ENCODE measurements at places on chromosomes 1 and 21.
A peak's percentile ranks its signal among the peaks of the same experiment; 100 is the strongest.

- DNase-seq = no peak
Observed at GRCh38 chr1:7111853-7112252, 326.6 kb downstream of the CAMTA1 start.

GRCh38 chr21:36250423-36251075, 69.4 kb upstream of the MORC3 start:
- no peak for DNase-seq

DNA sequence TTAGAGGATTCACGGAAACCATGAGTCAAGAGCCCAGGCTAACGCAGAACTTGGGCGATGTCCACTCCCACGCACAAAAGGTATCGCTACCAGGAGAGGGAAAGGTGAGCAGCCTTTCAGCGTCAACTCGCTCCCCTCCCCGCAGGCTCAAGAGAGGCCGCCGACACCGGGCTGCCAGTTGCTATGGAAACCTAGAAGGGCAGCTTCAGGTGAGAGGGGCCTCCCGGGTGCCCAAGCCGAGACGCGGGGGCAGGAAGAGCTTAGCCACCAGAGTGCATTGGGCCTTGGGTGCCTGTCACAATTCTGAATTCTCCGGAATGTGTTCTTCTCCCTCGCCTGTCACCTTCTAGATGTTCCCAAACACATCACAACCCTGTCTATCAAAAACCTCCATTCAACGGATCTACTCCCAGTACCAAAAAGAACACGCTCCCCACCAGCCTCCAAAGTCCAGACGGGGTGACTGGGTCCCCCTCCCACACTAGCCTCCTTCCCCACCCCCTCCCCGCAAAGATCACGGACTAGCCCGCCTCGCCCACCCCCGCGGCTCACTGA, 694 bp downstream of the MEAF6 start:
- DNase-seq = peak; percentile 51

GRCh38 chr1:99814373-99814900, 35.7 kb upstream of the AGL start:
- DNase-seq = no peak

GRCh38 chr21:34670220-34670961, 1.6 kb downstream of the CLIC6 start:
- DNase-seq = no peak

- DNase-seq = no peak
Observed at GRCh38 chr1:230861970-230862595, 6.2 kb downstream of the C1orf198 start.

DNA sequence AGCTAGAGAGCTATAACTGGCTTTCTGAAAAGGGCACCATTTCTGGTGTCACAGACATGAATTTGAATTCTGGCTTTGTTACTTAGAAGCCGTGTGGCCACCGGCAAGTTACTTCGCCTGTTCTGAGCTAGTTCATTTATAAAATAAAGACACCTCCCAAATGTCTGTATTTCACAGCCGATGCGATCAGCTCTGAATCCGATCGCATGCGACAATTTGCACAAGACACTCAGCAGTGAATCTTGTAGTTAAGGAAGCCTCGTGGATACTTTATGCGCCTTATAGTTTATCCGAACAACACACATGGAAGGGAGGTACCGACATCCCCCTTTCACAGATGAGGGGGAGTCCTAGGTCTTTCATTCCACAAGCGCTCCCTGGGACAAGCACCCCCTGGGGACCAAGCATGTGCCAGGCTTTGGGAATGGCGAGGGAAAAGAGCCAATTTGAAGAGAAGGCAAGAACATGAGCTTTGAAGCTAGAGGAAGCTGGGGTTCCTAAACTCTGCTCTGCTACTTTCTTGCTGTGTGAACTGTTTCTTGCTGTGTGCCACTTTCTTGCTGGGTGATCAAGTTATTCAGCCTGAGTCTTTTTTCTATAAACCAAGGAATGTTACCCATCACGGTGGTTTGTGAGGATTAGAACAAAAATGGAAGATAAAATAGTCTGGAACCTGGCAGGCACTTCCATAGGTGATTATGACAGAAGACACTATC, 3.9 kb downstream of the ID3 start:
- DNase-seq = no peak

DNA sequence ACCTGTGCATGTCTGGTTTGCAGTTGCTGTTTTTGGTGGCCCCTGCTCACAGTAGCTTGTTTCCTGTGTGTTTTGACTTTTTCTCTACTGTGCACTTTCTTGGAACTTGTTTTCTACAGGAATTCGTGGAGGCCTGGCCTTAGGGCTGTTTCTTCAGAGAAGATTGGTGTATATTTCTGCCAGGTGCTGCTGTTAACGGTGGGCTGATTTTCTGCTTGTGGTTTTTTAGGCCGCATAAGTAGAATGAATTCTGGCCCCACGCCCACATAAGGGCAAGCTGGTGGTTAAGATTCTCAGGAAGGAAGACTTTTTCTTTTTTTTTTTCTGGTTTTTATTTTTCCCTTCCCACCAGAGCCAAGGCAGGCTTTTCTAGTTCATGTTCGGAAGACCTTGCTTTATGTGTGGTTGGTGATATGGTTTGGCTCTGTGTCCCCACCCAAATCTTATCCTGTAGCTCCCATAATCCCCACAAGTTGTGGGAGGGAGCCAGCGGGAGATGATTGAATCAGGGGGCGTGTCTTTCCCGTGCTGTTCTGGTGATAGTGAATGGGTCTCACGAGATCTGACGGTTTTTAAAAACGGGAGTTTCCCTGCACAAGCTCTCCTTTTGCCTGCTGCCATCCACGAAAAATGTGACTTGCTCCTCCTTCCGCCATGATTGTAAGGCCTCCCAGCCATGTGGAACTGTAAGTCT, 71.5 kb upstream of the DISP3 start:
- no peak for DNase-seq

DNA sequence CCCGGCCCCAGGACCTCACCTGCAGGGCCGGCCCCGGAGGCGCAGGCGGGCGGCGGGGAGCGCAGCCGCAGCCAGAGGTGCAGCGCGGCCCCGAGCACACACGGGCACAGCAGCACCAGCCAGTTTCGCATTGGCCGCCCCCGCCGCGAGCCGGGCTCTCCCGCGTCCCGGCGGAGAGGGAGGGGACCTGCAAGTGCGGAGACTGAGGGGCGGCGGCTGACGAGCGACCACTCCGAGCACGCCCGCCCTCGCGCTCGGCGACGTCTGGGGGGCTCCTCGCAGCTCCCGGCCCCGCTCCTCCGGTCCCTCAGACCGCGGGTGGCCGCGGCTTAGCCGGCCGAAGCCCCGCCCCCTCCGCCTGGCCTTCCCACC, at the start of gene B3GALNT2:
TSS of gene B3GALNT2 (minus strand) at position 331 of the 372 bp plus-strand sequence. CDS start at position 131, 200 bp downstream.
- no peak for DNase-seq

- no peak for DNase-seq
Observed at GRCh38 chr1:181497870-181498269, 14.6 kb downstream of the CACNA1E start.

- no peak for DNase-seq
Observed at GRCh38 chr21:42096566-42096965, 25.4 kb downstream of the UMODL1 start.

DNA sequence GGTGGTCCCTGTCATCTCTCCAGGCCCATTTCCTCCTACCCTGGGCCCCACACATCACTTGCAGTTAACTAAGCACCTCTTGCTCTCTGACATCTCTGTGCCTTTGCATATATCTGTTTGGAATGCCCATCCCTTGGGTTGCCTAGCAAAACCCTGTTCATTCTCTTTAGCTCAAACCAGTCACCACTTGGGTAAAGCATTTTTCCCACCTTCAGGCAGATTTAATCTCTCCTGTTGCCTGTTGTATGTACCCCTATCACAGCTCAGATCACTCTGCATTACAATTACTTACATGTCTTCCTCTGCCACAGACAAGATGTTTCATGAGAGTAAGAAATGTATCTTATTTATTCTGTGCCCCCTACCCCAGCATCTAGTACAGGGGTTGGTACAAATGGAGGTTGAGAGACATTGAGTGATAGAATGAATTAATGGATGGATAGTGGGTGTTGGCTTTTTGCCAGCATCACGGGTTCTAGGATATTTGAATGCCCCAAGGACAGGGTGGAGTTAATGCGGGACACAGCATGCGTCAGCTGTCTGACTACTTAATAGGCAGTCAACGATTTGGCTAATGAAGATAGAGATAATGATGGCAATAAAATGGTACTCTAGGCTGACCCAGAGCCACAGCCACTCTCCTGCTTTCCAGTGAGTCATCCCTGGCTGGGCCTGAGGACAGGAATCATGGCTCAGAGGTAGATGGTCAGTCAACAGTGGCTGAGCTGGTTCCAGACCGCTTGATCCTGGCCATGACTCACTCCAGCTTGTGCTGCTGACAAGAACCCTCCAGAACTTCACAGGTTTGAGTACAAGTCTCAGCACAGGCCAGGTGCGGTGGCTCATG, 6.5 kb downstream of the NR0B2 start:
- DNase-seq = peak; percentile 21

- DNase-seq = no peak
Observed at GRCh38 chr1:40396420-40396819, 22.9 kb downstream of the SMAP2 start.

GRCh38 chr1:26771643-26772321, 16.0 kb upstream of the PIGV start:
- DNase-seq = peak; percentile 71

DNA sequence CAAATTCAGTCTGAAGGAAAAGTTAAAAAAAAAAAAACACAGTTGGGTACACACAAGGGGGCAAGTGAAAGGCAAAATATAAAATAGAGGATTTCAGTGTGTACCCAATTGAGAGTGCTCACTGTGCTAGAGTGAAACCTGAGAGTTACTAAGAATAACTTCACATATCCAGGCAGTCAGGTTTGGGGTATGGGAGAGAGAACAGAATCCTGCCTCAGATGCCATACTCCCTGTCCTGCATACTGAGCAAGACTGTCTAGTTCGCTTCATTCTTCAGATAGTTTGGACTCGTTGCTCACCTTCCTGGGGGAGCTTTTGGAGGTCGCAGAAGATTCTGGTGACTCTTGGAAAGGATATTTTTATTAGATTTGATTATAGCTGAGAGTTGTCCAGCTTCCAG, 20.4 kb downstream of the CEP85 start:
- DNase-seq = no peak

- no peak for DNase-seq
Observed at GRCh38 chr21:42058631-42059111, 12.4 kb upstream of the UMODL1 start.

DNA sequence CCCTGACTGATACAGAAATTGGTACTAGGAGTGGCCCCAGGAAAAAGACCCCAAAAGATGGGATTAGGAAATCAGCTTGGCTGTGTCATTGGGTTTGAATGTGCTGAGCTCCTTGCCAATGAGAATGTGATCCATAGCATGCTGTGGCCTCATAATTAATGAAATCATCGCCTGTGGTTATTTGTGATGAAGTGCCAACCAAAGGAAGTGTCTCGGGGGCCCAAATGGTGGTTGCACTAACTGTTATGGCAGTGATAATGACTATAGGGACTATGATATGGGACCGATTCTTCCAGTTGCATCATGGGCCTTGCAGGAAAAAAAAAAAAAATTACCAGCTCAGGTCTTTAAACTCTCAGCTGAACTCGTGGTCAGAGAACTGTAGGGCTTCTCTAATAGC, 15.4 kb upstream of the ZDHHC18 start:
- no peak for DNase-seq

DNA sequence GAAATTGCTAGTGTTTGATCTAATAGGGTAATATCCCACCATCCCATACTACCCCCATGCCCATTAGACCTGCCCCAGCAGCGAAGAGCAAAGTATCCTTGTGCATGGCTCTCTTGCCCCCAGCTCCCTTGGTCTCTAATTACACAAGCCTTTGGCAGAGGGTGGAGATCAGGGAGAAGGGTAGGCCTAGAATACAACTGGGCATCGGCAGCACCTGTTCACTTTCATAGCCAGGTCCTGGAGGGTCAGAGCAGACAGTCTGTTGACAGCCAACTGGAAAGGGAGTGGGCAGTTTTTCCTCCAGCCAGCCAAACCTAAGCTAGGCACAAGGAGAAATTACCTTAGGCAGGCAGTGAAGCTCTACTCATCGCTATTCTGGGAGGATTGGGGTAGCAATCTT, 2.7 kb upstream of the PIGC start:
- DNase-seq = no peak

- DNase-seq = no peak
Observed at GRCh38 chr1:11314959-11315358, 42.0 kb downstream of the UBIAD1 start.

GRCh38 chr1:91787919-91788318, 98.0 kb downstream of the TGFBR3 start:
- DNase-seq = no peak

DNA sequence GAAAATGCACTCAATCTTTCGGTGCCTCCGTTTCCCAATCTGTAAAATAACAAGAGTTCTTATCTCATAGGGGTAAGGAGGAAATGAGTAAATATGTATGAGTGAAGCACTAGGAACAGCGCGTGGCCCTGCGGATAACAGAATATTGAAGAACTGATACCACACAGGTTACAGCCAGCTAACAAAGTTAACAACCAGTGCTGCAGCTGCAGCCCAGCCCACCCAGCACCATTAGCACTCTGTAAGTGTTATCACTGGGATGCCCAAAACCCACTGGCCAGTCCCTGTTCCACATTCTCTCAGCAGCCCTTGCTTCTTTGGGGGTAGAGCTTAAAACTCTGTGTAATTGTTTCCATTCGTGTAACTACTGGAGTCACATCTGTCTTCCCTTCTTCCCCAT, 89.5 kb downstream of the VWA5B1 start:
- no peak for DNase-seq

- no peak for DNase-seq
Observed at GRCh38 chr1:50831300-50832061, 128.6 kb downstream of the FAF1 start.

GRCh38 chr1:26020330-26020768, 1.2 kb upstream of the EXTL1 start:
- DNase-seq = no peak

GRCh38 chr1:183148599-183148998, 37.5 kb upstream of the LAMC2 start:
- no peak for DNase-seq

- DNase-seq = peak; percentile 73
Observed at GRCh38 chr1:180157576-180158057, 2.9 kb downstream of the QSOX1 start.

GRCh38 chr1:1179346-1179982, 5.8 kb downstream of the TTLL10 start:
- peak; percentile 23 for DNase-seq

GRCh38 chr1:246012341-246012740, 494.7 kb downstream of the SMYD3 start:
- DNase-seq = no peak

GRCh38 chr1:22712502-22713271, 2.0 kb downstream of the EPHB2 start:
- DNase-seq = no peak

GRCh38 chr1:65332821-65333220, 23.5 kb downstream of the DNAJC6 start:
- no peak for DNase-seq

- DNase-seq = no peak
Observed at GRCh38 chr21:32962268-32962667, 63.5 kb upstream of the OLIG2 start.

DNA sequence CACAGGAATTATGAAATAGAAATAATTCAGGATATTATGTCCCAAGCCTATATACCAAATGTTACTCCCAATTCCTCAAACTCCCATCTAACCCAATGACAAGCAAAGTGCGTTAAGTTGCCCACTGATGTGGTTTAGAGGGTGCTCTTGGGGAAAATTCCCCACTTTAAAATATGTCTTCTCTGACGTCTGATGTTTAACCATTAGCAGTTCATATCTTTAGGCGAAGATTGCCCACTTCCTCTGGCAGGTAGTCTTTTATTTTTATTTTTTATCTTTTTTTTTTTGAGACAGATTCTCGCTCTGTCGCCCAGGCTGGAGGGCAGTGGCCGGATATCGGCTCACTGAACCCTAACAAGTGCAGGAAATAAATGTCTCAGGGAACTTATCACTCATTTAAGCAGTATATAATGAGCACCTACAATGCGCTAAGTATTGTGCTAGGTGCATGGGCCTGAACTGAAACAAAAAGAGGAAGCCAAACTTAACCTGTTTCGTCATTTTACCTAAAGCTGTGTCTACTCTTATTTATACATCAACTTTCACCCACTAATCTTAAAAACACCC, 1.3 kb upstream of the LYST start:
- no peak for DNase-seq

Measured in Caco-2 (cell line).